ENCODE measurements at places on chromosomes 6 and 20.

DNA sequence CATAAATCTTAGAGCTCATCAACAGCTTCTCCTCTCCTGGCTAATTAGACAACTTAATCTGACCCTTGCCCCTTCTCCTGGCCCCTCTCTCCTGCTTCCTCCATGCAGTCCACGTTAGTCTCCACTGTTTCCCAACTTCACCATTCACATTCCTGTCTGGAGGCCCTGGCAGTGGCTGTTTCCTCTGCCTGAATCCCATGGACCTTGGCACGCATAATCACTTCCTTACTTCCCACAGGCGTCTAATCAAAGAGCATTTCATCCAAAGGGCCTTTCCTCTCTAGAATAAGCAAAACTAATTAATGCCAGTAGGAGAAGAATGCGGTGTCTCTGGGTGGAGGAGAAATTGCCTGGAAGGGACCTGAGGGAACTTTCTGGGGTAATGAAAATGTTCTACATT lies 16.4 kb upstream of the XRN2 start:
- no peak for DNase-seq

GRCh38 chr6:20879121-20879520 lies 344.9 kb downstream of the CDKAL1 start:
- DNase-seq, result no peak

GRCh38 chr20:33796907-33797544 lies 14.1 kb upstream of the CHMP4B start:
- DNase-seq, result no peak

GRCh38 chr20:44288252-44288651 lies 22.8 kb downstream of the FITM2 start:
- DNase-seq, result no peak

DNA sequence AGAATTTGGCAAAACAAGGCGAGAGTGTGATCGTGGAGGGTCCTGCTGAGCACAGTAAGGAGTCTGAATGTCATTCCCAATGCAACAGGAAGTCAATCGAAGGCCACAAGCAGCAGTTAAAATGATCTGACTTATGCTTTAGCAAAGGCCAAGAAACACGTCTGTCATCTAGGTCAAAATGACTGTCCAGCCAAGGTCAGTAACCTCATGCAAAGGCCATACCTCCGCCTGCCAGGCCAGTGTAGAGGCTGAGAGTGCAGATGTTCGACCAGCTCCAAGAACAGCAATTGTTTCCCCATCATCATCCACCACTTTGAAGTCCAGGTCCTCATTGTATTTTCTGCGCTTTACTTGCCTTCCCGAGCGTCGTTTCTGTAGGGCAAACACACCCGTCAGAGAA lies 105.6 kb downstream of the CHD6 start:
- no peak for DNase-seq

All from fibroblast of lung (primary cell).